ENCODE measurements at places on chromosomes 3 and 15. TPM values are rescaled to one million over a fixed set of nuclear protein-coding genes. Genes with fewer than 3 reads are reported as not detected.

DNA sequence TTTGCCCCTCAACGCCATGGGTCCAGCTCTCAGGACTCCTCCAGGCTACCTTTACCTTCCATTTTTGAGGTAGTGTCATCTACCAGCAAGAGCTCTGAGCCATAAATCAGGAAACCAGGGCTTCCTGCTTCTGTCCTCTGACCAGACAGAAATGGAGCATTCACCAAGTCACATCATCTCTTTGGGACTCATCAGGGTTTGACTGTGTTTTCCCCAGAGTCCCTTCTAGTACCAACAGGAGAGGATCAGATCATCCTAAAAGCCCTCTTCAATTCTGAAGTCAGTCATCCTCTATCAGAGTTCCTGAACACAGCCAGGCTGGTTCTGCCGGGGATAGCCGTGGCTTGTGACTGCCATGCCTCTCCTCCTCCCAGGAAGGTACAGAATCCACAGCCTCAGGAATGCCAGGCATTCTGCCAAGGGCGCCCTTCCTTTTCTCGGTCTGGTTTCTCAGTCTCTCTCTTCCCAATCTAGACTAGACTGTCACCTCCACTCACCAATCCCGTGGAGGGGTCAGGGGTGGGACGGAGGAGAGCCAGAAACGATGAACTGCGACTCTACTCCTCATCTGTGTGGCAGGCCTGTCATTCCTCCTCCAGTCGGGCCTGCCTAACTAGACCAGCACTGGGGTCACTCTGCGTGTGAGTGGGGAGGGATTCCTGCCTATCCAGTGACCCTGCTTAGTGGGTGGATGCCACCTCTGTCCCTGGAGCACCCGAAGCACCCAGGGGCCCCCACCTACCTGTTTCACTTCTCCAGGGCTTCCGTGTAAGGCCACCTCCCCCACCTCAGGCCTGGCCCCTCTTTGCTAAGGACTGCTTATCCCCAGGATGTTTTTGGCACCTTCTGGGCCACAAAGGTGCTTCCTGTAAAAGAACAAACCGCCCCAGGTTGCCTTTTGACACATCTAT lies 30.9 kb downstream of the CCNL1 start:
- H3K4me3 ChIP-seq, result no peak overlapping the region
- H3K36me3 ChIP-seq, result no peaks in the 10 kb centered on the region
- peak overlapping the region; percentile 90 for H3K27ac ChIP-seq
- no peaks in the 10 kb centered on the region for H3K27me3 ChIP-seq

DNA sequence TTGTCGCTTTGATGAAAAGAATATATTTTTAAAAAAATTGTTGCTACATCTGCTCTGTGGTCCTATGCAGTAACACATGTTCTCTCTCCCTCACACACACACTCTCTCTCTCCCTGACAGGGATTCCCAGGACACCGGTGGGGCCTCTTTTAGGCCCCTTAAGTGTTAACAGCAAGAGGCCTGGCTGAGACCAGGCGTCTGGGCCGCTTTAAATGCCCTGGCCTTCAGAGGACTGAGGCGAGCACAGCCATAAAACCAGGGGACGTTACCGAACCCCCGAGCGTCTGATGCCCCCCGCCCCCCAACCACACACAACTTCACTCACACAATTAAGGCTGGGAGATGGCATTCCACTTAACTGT lies 1.7 kb downstream of the BNC1 start:
- H3K4me1 ChIP-seq, result peaks cover 10% of the 10 kb centered on the region
- peak overlapping the region; percentile 35 for H3K4me3 ChIP-seq
- no peaks in the 10 kb centered on the region for H3K36me3 ChIP-seq

- H3K27ac ChIP-seq, result peak overlapping the region; percentile 31
- peaks cover 2% of the 10 kb centered on the region for H3K4me1 ChIP-seq
- no peak for DNase-seq
- H3K4me3 ChIP-seq, result no peak overlapping the region
- peaks cover 4% of the 10 kb centered on the region for H3K27me3 ChIP-seq
Measured at GRCh38 chr15:74391582-74392450, 24.4 kb upstream of the CYP11A1 start.

DNA sequence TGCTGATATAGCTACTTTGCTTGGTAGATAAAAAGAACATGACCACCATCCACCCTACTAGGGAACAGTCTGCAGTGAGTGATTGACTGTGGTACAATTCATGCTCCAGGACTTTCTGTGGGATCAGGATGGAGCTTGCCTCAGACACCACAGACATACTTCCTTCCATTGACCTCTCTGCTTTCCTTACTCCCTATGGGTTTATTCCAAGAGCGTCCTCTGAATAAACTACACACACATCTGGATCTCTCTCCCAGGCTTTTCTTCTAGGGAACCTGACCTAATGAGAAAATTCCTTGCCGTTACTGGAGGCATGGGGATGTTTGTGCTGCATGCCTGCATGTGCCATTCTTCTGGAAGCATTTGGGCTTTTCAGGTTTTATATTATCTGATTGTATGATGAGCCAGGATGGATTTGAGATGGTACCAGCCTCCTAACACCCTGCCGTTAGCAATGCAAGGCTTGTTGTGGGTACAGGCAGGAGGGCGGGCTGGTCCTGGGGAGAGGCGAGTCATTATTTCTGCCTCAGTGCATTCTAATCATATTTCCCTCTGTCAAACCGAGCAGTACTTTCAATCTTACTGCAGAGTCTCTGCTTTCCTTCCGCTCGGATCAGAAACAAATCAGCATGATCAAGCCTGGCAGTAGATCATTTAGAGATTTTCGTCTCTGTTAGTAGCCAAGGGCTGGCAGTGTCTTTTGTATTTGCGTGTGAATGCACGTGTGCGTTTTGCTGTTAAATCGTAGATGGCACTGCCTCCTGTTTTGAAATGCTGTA lies 279.2 kb downstream of the PDCD6IP start:
- H3K27me3 ChIP-seq, result no peaks in the 10 kb centered on the region
- DNase-seq, result no peak
- H3K36me3 ChIP-seq, result no peaks in the 10 kb centered on the region
- H3K4me3 ChIP-seq, result no peak overlapping the region

DNA sequence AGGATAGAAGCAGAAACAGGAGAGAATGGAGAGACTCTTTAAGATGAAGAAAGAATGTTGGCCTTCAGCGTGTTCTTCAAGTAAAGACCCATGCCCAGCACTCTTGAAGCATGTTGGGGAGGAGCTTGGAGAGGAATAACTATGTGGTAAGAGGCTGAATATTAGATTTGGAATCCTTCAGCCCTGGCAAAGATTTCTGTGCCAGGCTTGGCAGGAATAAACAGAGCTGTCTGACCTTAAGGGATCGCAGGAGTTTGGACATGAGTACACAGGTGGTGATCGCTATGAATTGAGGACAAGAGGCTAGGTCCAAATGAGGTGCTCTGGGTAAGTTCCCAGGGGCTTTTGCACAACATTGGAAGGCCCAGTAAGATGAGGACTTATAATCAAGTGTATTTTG lies 132.6 kb upstream of the TBL1XR1 start:
- DNase-seq, result no peak
- H3K4me1 ChIP-seq, result peaks cover 37% of the 10 kb centered on the region
- H3K27ac ChIP-seq, result peak overlapping the region; percentile 20

DNA sequence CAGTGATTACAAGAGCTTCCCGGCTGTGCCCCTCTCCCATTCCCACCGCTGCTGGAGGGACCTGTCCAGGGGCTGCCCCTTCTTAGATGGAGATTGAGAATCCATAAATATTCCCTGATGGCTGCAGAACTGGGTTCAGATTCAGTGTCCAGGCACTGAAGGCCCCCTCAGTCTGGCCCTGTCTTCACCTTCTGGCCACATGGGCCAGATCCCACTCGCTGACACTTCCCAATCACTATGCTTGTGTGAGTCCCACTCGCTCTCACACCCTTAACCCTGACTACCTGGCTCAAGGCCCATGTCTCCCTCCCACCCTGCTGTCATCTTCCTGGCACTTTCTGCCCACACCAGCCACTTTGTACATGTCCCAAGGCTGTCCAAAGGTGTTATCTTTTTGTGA lies 15.5 kb upstream of the MRPS22 start:
- H3K4me3 ChIP-seq, result no peak overlapping the region
- H3K27ac ChIP-seq, result no peak overlapping the region
- no peaks in the 10 kb centered on the region for H3K36me3 ChIP-seq

DNA sequence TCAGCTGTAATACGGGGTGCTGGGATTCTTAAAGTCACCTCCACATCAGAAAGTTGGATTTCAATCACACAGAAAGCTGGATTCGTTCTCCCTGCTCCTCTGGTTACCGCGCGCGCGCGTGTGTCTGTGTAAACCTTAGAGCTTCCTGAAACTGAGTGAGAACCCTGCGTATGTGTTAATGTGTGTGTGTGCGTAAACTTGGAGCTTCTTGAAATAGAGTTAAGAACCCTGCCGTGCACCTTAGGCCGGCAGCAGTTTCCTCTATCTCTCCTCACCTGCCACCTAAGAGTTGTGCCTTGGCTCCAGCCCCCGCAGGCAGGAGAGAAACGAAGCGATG lies 531 bp downstream of the LZTFL1 start:
- H3K36me3 ChIP-seq, result no peaks in the 10 kb centered on the region
- H3K27ac ChIP-seq, result peak overlapping the region; percentile 49
- H3K27me3 ChIP-seq, result no peaks in the 10 kb centered on the region
- DNase-seq, result peak; percentile 11

GRCh38 chr15:30978328-30978727 lies 13.1 kb downstream of the MTMR10 start:
- H3K36me3 ChIP-seq, result peaks cover 88% of the 10 kb centered on the region
- no peak overlapping the region for H3K4me3 ChIP-seq
- no peak overlapping the region for H3K27ac ChIP-seq
- no peaks in the 10 kb centered on the region for H3K27me3 ChIP-seq
- no peaks in the 10 kb centered on the region for H3K4me1 ChIP-seq

GRCh38 chr3:121637922-121638321 lies 22.8 kb downstream of the HCLS1 start:
- no peaks in the 10 kb centered on the region for H3K4me1 ChIP-seq
- no peaks in the 10 kb centered on the region for H3K27me3 ChIP-seq
- no peak overlapping the region for H3K27ac ChIP-seq
- no peak for DNase-seq

GRCh38 chr3:42515391-42515916 lies 13.0 kb downstream of the VIPR1 start:
- peak overlapping the region; percentile 71 for H3K27ac ChIP-seq
- H3K4me3 ChIP-seq, result no peak overlapping the region
- H3K27me3 ChIP-seq, result no peaks in the 10 kb centered on the region
- peak; percentile 69 for DNase-seq
- H3K36me3 ChIP-seq, result no peaks in the 10 kb centered on the region

- no peak for DNase-seq
- H3K4me3 ChIP-seq, result no peak overlapping the region
- H3K36me3 ChIP-seq, result no peaks in the 10 kb centered on the region
Measured at GRCh38 chr3:20075197-20075596, 35.0 kb downstream of the KAT2B start.

DNA sequence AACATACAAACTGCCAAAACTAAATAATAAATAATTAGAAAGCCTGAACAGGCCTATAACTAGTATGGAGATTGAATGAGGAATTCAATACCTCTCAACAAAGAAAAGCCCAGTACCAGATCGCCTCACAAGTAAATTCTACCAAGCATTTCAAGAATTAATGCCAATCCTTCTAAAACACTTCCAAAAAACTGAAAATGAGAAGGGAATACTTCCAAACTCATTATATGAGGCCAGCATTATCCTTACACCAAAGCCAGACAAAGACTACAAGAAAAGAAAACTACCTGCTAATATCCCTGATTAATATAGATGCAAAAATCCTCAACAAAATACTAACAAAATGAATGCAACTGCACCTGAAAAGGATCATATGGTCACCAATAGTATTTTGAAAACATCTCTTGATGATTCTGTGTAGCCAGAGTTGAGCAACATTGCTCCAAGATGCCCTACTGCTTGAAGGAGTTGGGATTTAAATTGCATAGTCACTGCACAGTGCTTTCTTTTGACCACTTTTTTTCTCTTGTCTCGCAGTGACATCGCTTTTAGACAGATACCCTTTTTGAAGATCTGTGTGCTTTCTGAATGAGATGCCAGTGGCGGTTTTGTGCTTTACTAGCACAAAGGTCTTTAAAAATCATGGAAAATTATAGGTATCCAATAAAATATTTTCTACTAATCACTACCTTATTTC lies 487.2 kb upstream of the RASGRP1 start:
- no peaks in the 10 kb centered on the region for H3K36me3 ChIP-seq
- no peak for DNase-seq
- no peaks in the 10 kb centered on the region for H3K4me1 ChIP-seq
- H3K27me3 ChIP-seq, result no peaks in the 10 kb centered on the region
- no peak overlapping the region for H3K4me3 ChIP-seq
- H3K27ac ChIP-seq, result no peak overlapping the region

- DNase-seq, result no peak
- no peak overlapping the region for H3K27ac ChIP-seq
- H3K36me3 ChIP-seq, result no peaks in the 10 kb centered on the region
Measured at GRCh38 chr3:171228240-171228639, 201.7 kb upstream of the SLC2A2 start.

GRCh38 chr3:22039161-22039560 lies 288.2 kb upstream of the ZNF385D start:
- H3K4me3 ChIP-seq, result no peak overlapping the region
- H3K36me3 ChIP-seq, result no peaks in the 10 kb centered on the region
- no peaks in the 10 kb centered on the region for H3K4me1 ChIP-seq
- no peaks in the 10 kb centered on the region for H3K27me3 ChIP-seq
- H3K27ac ChIP-seq, result no peak overlapping the region
- no peak for DNase-seq

GRCh38 chr3:12170207-12170606 lies 11.5 kb upstream of the TIMP4 start:
- no peaks in the 10 kb centered on the region for H3K36me3 ChIP-seq
- DNase-seq, result no peak
- H3K27ac ChIP-seq, result no peak overlapping the region
- H3K4me1 ChIP-seq, result peaks cover under 1% of the 10 kb centered on the region

DNA sequence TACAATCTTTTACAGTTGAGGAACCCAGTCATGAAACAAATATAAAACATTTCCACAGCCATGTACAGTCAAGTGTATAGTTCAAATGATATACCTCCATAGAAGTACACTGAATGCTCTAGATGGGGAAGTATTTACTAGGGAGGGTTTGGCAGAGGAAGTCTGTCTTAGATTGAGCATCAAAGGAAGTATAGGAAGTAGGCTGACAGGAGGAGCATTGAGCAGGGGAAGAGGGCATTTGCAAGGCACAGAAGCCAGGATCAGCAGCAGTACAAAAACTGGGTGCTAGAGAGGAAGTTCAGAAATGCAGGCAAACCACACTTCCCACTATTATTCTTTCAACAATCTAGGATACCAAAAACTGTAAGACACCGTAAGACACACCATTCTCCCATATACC lies 122.6 kb downstream of the ANO10 start:
- no peak overlapping the region for H3K27ac ChIP-seq
- peaks cover 42% of the 10 kb centered on the region for H3K4me1 ChIP-seq
- H3K4me3 ChIP-seq, result no peak overlapping the region

C3orf22 gene
- not detected for total RNA-seq

FYTTD1 gene
- total RNA-seq, result 75.0 TPM

CCDC54 gene
- not detected for total RNA-seq

TMEM158 gene
- 1.0 TPM for total RNA-seq

CATSPER2 gene
- total RNA-seq, result 1.5 TPM

CCNB2 gene
- 0.64 TPM for total RNA-seq

ZNF80 gene
- not detected for total RNA-seq

STAC gene
- 1.5 TPM for total RNA-seq

PRSS50 gene
- 0.12 TPM for total RNA-seq

TIGIT gene
- total RNA-seq, result 0.36 TPM

SKOR1 gene
- 0.07 TPM for total RNA-seq

ACTRT3 gene
- total RNA-seq, result 0.93 TPM

EXD1 gene
- total RNA-seq, result not detected

PLSCR4 gene
- 15.0 TPM for total RNA-seq

CDCP1 gene
- 0.15 TPM for total RNA-seq

Data from heart right ventricle (tissue), 16 donors.